ENCODE measurements at places on chromosomes 12 and 14. TPM values are rescaled to one million over a fixed set of nuclear protein-coding genes. Genes with fewer than 3 reads are reported as not detected.

The ARMH4 gene
- 4.0 TPM for total RNA-seq

The SOCS2 gene
- total RNA-seq: 31.1 TPM

The ASPG gene
- not detected for total RNA-seq

The RNASE7 gene
- total RNA-seq: not detected

The FCF1 gene
- total RNA-seq: 21.8 TPM

The PRB2 gene
- total RNA-seq: not detected

The KRT1 gene
- total RNA-seq: not detected

The CLEC9A gene
- not detected for total RNA-seq

The PHETA1 gene
- total RNA-seq: 4.6 TPM

The SPRYD4 gene
- total RNA-seq: 1.00 TPM

The TRIM9 gene
- 0.18 TPM for total RNA-seq

The CCNK gene
- total RNA-seq: 34.3 TPM
